ENCODE measurements at places on chromosomes 3 and 15.
A peak's percentile ranks its signal among the peaks of the same experiment; 100 is the strongest.

GRCh38 chr3:30639937-30640336 is 33.5 kb downstream of the TGFBR2 start:
- DNase-seq = no peak

DNA sequence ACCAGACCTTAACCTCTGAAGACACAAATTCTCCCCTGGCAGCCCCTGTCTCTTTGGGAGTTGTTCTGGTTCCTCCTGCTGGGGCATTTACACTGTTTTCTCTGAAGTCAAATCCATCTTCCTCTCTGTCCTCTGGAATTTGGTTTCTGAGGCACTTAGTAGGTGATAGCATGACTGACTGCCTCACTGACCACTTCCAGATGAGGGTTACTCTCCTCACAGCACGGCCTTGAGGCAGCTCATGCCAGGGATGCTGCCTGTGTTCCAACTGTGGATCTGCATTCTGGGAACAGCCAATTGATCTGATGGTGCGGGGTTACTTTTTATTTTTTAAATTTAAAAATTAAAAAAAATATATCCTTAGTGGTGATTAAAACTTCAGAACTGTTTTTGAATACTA is 140.9 kb upstream of the ROPN1 start:
- no peak for DNase-seq

- DNase-seq = peak; percentile 36
Measured at GRCh38 chr3:194731506-194732073, 45.9 kb downstream of the FAM43A start.

GRCh38 chr3:56683122-56683817 is at the start of gene TASOR:
Gene TASOR, minus strand, starts transcription at chr3:56683265. Its CDS starts 259 bp downstream, at chr3:56683006.
- peak; percentile 68 for DNase-seq

GRCh38 chr3:146142757-146143156 is 18.2 kb downstream of the PLOD2 start:
- no peak for DNase-seq

DNA sequence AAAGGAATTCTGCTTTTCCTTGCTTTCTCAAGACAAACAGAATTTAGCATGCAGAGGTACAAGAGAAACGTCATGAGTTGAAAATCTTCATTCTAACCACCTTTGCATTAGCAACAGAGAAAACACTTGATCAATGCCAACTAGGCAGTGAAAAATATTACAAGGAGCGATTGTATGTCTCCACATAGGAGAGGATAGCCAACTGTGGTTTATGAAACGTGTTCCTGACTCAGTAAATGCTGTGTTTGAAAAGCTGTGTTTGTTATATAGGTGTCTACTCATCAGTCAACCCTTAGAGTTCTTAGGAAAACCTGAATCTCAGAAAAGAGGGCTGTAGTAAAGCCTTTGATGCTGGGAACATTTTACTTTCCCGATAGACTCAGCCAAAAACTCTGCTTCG is 102.4 kb downstream of the FRMD4B start:
- no peak for DNase-seq

DNA sequence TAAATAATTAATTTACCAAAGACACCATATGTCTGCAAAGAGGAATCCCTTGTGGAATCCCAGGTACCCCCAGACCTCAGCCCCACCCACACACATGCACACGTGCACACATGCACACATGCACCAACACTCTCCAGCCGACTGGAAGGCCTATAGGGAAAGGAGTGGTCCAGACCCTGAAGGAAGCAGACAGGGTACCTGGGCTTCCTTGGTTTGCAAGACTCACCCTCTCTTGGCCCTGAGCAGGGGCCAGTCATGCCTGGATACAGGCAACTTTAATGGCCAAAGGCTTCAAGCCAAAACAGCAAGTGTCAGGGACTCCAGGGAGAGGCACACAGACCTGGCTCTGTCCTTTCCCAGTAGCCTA is 8.9 kb upstream of the HAPLN3 start:
- no peak for DNase-seq

DNA sequence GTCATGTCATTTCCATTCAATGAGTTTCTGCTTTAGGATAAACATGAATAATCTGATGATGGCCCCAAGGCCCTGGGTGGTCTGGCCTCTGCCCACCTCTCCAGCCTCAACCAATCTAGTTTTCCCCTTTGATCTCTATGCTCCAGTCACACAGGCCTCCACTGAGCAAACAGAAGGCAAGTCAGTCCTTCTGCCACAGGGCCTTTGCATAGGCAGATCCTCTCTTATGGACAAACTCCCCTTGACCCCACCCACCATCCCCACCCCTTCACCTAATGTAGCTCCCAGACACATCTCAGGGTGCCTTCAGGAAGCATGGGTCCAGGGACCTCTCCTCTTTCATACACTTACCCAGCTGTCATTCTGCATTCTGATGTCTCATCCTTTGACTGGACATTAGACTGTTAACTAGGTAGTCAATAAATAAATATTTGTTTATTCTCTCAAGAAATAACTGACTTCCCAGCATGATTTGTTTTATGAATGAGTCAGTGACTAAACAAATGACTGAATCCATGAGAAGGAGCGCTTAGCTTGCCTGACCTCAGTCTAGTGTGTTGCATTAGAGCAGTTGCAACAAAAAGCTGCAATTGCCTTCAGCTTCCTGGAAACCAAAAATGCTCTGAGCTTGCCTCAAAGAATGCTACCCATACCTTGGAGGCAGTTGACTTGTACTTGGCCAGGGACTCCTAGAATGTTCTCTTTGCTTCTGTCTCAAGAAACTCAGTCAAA is 386.6 kb upstream of the WNT5A start:
- DNase-seq = no peak

All from NCI-H2171 (cell line).